Vagina (tissue), 2 donors: ENCODE measurements at places on chromosomes 5 and 9.

DNA sequence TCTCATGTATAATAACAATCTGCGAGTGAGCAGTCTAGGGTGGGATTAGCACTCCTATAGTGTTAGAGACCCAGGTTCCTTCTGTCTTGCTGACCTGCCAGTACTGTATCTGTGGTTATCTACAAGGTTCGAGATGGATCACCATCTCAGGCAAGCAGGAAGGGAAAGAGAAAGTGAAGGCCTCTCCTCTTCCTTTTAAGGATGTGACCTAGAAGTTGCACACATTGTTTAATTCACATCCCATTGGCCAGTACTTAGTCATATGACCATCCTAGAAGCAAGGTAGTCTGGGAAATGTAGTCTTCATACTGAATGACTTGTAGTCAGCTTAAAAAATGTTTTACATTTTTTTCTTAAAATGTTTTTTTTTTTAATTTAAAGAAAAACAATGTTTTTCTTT is 168.6 kb downstream of the CARTPT start:
- DNase-seq, result no peak
- H3K36me3 ChIP-seq, result no peaks in the 10 kb centered on the region
- no peaks in the 10 kb centered on the region for H3K27me3 ChIP-seq
- no peak overlapping the region for H3K27ac ChIP-seq
- peaks cover 11% of the 10 kb centered on the region for H3K4me1 ChIP-seq

DNA sequence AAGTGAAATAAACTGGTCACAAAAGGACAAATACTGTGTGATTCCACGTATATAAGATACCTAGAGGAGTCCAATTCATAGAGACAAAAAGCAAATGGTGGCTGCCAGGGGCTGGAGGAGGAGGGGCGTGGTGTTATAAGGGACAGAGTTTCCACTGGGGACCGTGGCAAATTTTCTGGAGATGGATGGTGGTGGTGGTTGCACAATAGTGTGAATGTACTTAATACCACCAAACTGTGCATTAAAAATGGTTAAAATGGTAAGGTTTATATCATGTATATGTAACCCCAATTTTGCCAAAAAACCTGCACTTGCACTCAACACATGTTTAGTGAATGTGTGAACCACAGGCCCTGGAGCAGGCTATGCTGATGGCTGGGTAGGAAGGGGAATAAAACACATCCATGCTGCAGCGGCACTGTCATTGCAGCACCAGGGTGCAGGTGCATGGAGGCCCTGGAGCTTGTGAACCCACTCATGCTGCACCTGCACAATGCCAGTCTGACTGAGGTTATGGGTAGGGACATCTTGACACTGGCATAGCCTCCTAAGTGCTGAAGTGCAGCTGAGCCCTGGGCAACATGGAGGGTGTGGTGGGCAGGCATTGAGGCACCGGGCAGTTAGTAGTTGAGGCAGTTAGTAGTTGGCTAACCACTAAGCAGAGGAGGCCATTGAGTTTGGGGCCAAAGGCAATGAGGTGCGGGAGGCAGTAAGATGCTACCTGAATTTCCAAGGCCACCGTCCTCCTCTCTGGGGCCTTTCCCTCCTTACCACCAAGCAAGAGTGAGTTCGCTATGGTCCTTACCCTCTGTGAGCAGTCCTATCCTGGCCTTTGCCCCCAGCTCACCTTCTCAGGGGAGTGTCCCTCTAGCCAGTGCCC is 3.5 kb upstream of the PHF2 start:
- peaks cover 19% of the 10 kb centered on the region for H3K4me1 ChIP-seq
- DNase-seq, result no peak
- no peaks in the 10 kb centered on the region for H3K36me3 ChIP-seq
- no peak overlapping the region for H3K4me3 ChIP-seq
- no peak overlapping the region for H3K27ac ChIP-seq

- H3K36me3 ChIP-seq, result no peaks in the 10 kb centered on the region
- no peaks in the 10 kb centered on the region for H3K27me3 ChIP-seq
- no peak overlapping the region for H3K4me3 ChIP-seq
- H3K4me1 ChIP-seq, result no peaks in the 10 kb centered on the region
- DNase-seq, result no peak
Measured at GRCh38 chr5:148702019-148702596, 47.8 kb upstream of the HTR4 start.

GRCh38 chr5:143061161-143061945 is 291.2 kb downstream of the ARHGAP26 start:
- H3K27me3 ChIP-seq, result no peaks in the 10 kb centered on the region
- H3K4me1 ChIP-seq, result peaks cover 66% of the 10 kb centered on the region
- no peak for DNase-seq
- H3K27ac ChIP-seq, result no peak overlapping the region
- no peaks in the 10 kb centered on the region for H3K36me3 ChIP-seq

DNA sequence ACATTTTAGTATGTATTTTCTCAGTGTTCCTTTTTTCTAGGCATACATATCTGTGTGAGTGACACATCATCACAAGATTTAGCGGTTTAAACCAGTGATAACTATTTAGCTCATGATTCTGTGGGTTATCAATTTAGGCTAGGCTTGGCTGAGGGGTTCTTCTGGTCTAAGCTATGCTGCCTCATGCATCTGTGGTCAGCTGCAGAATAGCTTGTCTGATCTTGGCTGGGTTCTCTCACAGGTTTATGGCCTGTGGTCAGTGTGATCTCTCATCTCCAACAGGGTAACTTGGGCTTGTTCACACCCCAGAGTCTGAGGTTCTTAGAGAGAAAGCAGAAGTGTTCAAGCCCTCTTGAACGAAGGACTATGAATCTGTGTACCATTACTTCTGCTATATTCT is 363.3 kb downstream of the KDM4C start:
- H3K27me3 ChIP-seq, result no peaks in the 10 kb centered on the region
- no peak overlapping the region for H3K4me3 ChIP-seq
- H3K4me1 ChIP-seq, result no peaks in the 10 kb centered on the region
- no peak for DNase-seq
- no peak overlapping the region for H3K27ac ChIP-seq
- H3K36me3 ChIP-seq, result no peaks in the 10 kb centered on the region

GRCh38 chr9:93132946-93133680 is 938 bp downstream of the NINJ1 start:
- H3K4me1 ChIP-seq, result peaks cover 88% of the 10 kb centered on the region
- peak overlapping the region; percentile 95 for H3K4me3 ChIP-seq
- no peaks in the 10 kb centered on the region for H3K36me3 ChIP-seq
